D341Med (cell line): ENCODE measurements at places on chromosomes 12 and 14.

- DNase-seq, result no peak
Measured at GRCh38 chr12:793037-793436, 40.7 kb downstream of the WNK1 start.

- no peak for DNase-seq
Measured at GRCh38 chr12:107655281-107656065, 30.1 kb upstream of the PWP1 start.

GRCh38 chr12:62738616-62739015, 196.3 kb downstream of the PPM1H start:
- no peak for DNase-seq

DNA sequence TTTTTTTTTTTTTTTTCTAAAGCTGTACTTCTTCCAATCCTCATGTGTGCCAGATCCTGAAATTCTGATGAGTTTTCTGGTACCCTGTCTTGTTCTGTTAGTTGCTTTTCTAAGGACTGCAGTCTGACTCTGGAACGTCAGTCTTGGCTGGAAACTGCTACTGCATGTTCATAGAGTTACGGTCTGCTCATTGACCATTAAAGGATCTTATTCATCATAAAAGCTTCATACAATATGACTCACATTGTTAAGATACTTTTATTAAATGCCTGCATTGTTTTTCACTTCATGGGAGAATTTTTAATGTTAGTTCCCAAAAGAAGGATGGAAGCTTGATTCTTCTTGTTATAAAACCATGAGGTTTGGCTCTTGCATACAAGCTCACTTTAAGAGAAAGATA, 233.6 kb downstream of the SYT10 start:
- no peak for DNase-seq

DNA sequence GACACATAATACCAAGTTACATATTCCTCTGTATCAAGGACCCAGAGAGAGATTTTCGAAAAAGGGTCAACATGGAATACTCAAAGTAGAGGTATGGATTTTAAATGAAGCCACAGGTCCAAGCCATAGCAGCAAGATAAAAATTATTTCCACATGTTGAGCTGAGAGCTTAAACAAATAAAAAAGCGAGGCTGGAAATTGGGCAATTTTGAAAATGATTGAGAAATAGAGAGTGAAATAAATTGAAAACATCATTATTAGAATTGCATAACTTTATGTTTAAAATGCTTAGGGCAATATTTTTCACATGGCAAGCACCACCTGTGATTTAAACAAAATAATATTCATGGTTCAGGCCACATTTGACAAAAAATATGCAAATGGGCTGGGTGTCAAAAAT, 1251.0 kb upstream of the USP15 start:
- no peak for DNase-seq
